Left cardiac atrium (tissue), 4 donors: ENCODE measurements at places on chromosomes 5 and 9. TPM values are rescaled to one million over a fixed set of nuclear protein-coding genes. Genes with fewer than 3 reads are reported as not detected.
A peak's percentile ranks its signal among the peaks of the same experiment; 100 is the strongest.

GRCh38 chr5:39176759-39177630, 42.4 kb downstream of the FYB1 start:
- no peak for DNase-seq

DNA sequence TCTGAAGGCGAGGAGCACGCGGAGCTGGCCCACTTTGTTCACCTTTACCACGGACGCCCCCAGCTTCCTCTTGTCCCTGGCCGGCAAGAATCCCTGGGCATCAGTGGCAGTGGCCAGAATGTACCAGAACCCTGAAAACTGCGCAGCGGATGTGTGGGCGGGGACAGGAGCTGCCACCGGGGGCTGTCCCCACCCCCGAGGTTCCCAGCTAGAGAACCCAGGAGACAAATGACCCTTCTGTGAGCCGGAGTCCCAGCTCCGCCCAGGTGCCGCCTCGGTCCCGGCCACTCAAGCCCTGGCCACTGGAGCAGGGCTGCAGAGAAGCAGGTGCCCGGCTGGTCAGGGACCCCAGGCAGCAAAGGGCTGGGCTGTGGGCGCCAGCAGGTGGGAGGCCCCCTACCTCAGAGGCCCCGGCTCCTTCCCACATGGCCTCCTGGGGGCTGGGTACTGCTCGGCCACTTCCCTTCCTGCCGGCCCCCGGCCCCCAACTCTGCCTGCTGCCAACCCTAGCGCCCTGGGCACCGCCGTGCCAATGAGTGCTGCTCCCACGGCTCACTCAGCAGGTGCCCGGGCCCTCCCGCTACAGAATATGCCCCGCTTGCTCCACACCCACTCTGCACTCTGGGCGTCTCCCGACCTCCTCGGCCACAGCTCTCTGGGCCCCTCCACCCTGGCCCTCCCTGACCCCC, 713 bp downstream of the LCN10 start:
- DNase-seq: peak; percentile 31

DNA sequence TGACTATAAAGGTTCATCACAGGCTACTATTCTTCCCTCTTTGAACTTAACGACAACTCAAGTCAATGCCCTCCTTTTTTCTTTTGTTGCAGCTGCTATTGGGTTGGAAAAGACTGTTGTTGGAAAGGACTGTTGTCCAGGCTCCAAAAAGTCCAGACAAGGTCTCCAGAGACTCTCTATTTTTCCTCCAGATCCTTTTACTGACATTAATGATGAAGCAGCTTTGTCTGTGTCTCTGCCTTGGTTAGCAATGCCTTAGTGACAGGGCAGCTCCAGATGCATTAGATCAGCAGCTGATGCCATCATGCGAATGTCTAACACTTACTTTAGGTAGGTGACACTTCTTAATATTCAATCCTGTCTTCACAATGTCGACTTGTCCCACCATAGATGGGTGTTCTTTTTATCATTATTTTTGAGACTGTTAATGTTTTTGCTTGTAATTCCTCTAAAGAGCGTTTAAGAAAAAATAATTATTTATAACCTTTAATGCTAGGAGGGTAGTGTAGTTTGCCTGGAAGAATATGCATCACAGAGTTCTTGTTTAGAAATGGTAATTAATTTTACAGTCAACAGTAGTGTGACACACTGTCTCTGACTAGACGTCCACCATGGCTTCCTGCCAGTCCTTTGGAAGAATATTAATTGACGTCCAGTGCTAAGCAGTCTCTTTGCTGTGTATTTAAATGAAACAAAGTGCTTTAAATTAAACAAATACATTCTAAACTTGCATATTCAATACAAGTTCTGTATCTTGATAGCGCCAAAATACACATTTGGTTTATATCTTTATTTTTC, 492.2 kb downstream of the NR2F1-AS1 start:
- DNase-seq: peak; percentile 22

DNA sequence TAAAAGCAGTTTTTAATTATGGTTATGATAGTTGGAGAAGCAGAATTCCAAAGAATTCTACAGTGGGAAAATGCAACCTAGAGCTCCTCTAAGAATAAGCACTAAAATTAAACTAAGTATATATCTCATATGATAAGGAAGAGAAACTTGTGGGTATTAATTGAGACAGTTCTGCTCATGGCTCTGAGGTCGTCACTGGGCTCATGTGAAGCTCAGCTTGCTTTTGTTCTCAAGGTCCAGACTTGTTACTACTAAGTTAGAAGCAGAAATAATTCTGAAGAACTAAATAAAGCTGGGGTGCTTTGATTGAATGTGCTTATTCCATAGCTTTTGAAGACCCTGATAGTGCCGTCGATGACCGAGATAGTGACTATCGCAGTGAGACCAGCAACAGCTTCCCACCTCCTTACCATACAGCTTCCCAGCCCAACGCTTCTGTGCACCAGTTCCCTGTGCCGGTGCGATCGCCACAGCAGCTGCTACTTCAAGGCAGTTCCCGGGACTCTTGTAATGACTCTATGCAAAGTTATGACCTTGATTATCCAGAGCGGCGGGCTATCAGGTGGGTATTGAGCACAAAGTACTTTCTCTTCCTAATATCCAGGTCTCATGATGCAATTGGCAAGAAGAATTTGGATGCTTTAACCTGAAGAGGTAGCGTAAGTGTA, 133.7 kb downstream of the UNC13B start:
- no peak for DNase-seq

DNA sequence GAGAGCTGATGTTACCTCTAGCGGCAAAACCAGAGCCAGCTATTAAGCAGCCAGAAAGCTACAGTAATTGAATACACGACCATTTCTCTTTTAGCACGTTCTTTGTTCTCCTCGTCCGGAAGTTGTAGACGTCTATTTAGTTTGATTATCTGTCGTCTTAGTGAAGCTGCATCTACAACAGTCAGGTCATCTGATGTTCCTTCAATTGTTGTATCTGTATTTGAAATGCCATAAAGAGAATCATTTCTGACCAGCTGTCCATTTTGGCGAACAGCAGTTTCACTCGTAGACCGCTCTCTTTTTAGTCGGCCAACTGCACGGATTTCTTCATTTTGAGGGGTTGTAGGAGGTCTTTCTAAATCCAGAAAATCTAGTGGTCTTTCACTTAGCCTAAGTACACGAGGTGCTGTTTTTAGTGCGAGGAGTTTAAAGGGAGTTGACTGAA, 12.6 kb downstream of the PDE6A start:
- DNase-seq: no peak

DNA sequence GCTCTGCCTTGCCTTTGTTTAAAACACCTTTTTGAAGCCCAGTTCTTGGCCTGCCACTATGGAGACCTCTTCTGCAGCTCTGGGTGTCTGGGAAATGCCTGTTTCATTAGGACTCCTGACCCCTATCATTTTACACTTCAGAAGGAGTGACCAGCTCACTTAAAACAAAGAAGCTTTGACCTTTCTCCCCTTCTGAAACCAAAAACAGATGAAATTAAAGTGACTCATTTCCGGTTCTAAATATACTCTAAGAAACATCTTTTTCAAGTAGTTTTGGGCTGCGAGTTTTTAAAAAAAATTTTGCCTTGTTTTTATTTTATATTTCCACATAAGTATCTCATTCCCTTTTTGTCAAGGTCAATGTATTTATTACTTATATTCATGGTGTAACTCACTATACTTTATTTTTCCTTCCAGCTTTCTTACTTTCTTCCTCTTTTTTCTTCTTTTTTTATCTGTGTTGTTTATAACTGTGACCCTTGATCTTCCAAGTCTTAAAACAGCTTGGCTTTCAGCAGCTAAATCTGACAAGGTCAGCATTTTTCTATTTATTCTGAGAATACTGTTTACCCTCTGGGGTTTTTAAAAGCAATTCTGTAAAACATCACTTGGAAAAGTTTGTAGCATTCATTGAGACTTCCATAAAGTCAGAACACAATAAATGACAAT, 672.9 kb downstream of the NR2F1-AS1 start:
- DNase-seq: no peak

- no peak for DNase-seq
Measured at GRCh38 chr5:93924628-93925027, 183.2 kb upstream of the POU5F2 start.

DNA sequence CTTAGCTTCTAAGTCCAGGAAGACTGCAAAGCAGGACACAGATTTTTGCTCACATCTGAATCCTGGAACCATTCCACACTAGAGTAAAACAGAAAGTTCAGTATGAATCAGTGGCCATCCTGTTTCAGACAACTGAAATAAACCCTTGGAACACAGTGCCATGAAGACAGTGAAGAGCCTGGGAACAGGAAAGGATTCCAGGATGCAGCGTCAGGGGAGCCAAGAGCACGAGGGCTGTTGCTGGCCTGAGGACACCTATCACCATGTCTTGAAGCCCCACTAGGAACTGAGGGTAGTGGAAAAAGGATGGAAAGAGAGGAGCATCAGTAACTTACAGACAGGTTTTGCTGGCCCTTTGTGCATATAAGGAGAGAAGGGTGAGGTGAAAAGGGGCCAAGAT, 115.3 kb upstream of the FSTL4 start:
- DNase-seq: no peak

- no peak for DNase-seq
Measured at GRCh38 chr9:78363221-78363620, 66.3 kb downstream of the PSAT1 start.

DNA sequence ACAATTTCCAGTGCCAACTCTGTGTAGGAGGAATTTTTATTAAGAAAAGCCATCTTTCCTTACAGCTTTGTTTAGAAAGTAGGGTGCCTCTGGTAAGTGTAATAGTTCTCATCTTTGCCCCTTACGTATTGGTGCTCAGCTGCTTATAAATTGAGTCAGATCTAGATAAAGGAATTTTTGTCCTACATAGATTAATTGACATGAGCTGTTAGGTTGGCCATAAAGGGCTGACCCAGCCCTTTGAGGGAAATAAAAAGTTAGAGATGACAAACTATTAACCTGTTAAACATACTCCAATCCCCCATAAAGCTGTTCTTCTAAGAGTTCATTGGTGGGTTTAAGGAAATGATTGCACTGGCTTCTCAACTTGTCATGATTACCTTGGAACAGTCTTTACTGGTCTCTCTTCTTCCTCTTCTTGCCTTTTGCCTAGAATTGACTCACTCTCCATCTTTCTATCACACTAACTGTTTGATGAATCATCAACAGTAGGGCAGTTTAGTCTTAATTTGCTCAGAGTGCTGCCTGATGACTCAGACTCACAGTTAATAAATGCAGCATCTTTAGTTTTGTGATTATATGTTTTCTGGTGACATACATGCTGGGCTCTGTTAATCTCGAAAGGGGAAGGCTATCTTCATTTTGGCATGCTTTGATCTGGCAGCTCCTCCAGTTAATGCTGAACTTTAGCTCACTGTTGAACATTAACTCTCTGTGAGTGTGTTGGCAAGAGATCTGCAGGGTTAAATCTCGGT, 51.7 kb downstream of the ARHGAP26 start:
- DNase-seq: no peak

DNA sequence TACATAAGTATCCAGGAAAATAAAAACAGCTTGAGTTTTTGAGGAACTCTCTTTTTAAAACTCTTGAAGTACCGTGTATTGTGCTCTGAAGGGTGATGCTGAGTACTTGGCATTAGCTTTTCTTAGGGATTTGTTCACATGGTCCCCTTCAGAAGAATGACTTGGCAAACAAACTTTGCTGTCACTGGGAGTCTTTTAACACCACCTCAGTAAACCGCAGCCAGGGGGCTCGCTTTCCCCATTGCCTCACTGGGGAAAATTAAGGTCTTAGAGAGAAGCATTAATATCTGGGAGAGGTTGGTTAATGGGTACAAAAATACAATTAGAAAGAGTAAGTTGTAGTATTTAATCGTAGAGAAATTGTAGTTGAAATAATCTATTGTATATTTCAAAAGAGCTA, 105.9 kb upstream of the DAP start:
- no peak for DNase-seq

The PCDH12 gene
- total RNA-seq: 5.4 TPM

The CAMK4 gene
- 0.53 TPM for total RNA-seq

The TLN1 gene
- 301 TPM for total RNA-seq

The PCDHGC4 gene
- total RNA-seq: 1.7 TPM

The PCDHGA11 gene
- total RNA-seq: 3.5 TPM

The TYRP1 gene
- 31.0 TPM for total RNA-seq

The SURF6 gene
- 12.2 TPM for total RNA-seq

The ABCA2 gene
- 33.2 TPM for total RNA-seq

The PCDHB12 gene
- 2.6 TPM for total RNA-seq

The DNAH5 gene
- total RNA-seq: 0.34 TPM

The SH3TC2 gene
- 3.1 TPM for total RNA-seq

The GGTA1 gene
- 19.3 TPM for total RNA-seq
